Esophagus squamous epithelium (tissue), 5 donors: ENCODE measurements at places on chromosomes 11 and 22.

GRCh38 chr11:94922321-94923003 is 50.9 kb downstream of the CWC15 start:
- no peak for DNase-seq

DNA sequence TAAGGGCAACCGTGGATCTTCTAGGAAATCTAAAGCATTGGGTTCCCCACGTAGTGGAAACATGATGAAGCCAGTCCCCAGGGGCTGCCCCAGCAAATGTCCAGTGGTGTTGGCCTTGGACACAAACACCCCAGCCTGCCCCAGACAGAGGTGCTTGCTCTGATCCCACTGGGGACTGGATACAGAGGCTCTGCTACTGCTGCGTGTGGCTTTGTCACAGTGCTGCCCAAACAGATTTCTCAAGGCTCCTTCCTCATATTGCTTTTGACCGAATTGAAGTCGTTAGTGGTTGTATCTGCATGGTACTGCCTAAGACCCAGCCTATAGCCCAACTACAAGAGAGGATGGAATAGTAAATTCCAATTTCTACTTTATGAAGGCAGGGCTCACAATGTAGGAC is 40.1 kb upstream of the CD44 start:
- no peak for DNase-seq

DNA sequence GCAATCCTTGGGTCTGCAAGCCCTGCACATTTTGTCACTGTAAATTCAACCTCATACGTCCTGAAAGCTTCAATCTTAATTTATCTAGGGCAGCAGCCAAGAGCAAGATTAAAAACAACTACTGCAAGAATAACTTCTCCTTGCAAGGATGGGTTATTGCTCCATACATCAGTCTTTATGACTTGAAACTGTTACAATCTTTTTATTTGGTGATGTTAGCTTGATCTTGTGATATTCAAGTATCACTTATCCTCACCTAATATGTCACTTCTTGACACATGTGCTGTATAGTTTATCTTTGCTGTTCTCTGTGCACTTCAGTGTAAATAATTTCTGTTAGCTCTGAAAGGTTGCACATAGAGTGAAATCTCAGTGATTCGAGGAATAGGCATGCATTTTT is 14.7 kb upstream of the APLP2 start:
- no peak for DNase-seq

DNA sequence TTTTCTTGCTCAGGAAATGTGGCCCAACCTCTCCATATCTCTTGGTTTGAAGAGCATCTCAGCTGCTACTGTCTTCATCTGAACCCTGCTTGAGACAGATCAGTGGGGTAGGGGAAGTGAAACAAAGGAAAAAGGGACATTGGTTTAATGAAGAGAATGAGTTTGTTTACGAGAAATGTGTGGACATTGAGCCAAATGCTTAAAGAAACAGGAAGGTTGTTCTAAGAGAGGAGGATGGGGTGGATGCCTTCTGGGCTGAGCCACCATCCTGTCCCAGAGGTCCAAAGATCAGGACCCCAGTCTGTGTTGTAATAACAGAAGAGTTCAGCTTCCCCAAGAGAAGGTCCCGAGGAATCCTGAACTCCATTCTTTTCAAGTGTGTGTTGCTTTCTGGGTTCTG is 369.7 kb downstream of the INSC start:
- no peak for DNase-seq

DNA sequence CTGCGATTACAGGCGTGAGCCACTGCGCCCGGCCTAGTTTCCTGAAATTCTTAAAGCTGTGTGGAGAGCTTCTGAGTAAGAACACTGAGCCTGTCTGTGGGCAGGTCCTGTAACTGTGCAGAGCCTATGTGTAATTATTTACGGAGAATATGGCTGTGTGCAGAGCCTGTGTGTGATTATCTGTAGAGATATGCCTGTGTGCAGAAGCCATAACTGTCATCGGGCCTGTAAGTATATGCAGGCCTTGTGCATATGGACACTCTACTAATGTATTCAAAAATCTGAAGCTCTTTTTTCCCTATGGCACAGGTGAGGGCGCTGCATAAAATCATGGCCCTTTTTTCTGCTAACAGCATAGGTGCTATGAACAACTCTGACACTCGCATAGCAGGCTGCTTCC is at the start of gene OR52B6:
TSS of gene OR52B6 (plus strand) at position 301 of the 400 bp plus-strand sequence. CDS start at position 301, 0 bp downstream.
- no peak for DNase-seq

DNA sequence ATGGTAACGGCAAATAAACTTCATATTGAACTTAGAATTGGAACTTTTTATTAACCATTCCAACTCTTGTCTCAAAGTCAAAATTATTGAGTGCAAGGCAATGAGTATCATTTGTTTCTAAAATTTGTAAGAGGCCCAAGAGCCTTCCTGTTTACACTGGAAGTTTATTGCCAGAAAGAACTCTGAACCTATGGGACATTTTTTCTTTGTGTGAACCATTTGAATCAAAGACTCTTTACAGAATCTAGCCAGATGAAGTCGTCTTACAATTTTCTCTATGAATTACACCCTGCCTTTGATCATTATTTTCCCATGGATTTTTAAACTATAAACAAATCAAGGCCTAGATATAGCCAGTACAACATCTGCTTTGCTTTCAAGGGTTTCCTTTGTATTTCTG is 2.3 kb upstream of the GUCY1A2 start:
- DNase-seq: no peak

- DNase-seq: no peak
Measured at GRCh38 chr22:25570486-25570885, 6.0 kb downstream of the GRK3 start.

DNA sequence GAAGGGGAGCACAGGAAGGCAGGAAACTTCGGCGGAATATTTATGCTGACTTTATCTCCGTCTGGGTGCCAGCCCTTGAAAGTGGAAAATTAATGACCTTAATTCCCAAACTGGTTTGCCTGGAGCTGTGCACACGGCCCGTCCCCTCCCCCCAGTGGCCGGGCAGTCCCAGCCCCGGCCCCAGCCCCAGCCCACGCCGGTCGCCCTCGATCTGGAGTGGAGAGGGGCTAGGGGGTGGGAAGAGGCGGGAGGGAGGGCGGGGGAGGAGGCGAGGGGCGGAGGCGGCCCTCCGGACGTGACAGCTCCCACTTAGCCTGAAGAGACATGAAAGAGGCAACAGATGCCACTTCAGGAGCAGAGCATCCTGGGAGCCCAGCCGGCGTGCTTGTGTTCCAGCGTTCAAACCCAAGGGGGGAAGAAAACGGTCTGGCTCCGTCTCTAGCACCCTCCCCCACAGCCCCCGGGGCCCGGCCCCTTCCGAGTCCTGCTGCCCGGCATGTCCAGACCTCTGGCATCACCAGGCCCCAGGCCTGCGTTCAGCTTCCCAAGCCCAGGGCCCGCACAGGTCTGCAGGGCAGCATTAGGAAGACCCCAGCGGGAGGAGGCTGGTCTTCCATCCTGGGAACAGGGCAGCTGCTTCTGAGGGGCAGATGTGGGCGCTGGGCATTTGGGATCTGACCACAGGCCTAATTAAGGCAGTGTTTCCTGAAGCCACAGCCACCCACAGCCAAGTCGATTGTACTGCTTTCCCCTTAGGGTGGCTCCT is 20.0 kb upstream of the LMO1 start:
- DNase-seq: no peak

GRCh38 chr11:17519061-17519885 is 24.9 kb downstream of the USH1C start:
- no peak for DNase-seq

DNA sequence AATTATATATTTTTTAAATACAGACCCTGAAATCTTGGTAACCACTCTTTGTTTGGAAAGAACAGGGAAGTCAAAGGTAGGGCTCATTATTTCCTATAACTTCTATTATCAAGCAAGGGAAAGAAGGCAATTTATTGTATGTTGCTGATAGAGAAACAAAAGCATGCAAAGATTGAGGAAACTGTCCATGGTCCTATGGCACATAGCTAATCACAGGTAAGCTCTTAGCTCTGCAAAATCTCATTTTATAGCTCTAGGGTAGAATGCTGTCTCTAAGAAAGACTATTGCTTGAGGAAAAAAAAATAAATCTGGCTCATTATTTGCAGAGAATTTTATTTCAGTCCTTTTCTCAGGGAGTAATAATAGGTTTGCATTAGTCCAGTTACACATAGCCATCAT is 7.4 kb upstream of the GUCY1A2 start:
- no peak for DNase-seq

DNA sequence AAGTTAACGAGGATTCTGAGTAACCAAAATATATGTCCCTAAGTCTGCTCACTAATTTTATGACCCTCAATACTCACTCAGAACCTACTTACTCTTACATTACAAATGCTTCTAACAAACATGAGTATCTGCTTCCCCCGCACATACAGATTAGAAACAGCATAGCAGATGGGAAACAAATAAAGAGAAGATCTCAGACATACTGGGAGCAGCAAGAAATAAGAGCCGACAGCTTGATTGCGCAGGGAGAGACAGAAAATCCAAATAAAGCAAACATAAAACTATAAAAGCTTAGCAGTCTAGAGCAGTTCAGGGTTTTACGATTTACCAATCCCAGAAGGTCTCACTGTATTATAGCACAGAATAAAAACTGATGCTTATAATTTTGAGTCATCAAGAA is 89.1 kb upstream of the DBX1 start:
- no peak for DNase-seq

- DNase-seq: no peak
Measured at GRCh38 chr11:130635937-130636630, 187.6 kb downstream of the ADAMTS15 start.

DNA sequence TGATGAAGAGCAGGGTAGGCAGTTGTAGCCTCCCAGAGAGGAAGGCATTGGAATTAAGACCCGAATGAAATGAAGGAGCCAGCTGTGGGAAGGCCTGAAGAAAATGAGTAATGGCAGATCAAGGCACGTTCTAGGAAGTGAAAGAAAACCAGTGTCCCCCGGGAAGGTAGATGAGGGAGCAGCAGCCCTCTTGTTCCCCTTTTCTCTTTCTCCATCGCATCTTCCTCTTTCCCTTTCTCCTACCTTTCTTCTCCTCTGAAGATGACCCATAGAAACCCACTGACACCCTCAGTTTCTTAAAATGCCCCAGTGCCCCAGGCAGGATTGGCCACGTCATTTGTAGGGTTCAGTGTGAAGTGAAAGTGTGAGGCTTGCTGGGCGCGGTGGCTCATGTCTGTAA is 172.6 kb upstream of the SEZ6L start:
- DNase-seq: no peak

GRCh38 chr11:15097411-15097810 is 17.3 kb upstream of the INSC start:
- DNase-seq: no peak

- no peak for DNase-seq
Measured at GRCh38 chr11:36162883-36163434, 126.3 kb downstream of the COMMD9 start.

DNA sequence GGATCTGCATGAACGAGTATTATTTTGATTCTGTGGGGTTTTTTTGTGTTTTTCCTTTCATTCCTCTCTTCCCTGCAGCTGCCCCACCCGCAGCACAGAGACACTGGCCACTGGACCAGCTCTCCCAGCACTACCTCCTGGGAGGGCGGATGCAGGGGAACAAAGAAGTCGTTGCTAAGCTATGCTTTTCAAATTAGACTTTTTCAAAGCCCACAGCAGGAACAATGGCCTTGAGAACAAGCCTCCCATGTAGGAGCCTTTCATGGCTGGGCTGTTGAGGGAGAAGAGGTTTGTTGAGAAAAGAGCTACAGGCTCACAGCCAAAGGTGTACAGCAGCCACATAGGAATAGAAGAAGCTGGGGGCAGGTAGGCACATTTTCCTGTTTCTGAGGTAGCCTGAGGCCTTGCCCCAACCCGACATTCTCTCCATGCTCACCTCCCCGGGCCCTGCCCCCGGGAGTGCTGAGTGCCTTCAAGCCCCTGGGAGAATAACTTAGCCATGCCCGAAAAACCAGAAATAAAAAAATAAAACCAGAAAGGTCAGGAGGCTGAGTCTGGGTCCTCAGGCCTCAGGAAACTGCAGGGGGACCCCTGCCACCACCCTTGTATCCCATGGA is 20.5 kb upstream of the SYT12 start:
- DNase-seq: no peak

DNA sequence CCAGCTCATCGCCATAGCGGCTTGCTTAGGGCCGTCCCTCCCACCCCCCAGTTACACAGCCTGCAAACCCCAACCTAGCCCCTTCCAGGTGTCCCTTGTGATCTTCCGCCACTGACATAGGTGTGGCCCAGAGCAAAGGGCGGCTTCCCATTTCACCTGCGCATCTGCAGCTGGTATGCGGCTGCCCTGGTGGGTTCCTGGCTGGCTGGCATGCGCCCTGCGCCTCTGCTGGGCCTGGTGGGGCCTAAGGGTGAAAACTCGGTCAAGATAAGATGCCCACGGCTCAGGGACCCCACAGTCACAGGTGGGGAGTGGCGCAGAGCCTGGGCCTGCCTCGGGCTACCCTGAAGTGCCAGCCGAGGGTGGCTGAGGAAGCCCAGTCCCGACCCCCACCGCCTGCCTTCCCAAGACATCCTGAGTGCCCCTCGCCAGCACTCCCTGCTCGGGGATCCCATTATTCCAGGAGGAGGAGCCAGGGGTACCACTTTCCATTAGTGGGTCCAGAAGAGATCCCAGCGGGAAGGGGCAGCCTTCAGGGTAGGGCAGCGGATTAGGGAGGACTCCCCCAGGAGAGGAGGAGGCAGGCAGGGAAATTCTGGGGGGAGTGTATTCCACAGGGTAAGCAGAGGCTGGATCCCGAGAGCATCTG is 36.9 kb upstream of the KCNQ1OT1 start:
- DNase-seq: no peak

DNA sequence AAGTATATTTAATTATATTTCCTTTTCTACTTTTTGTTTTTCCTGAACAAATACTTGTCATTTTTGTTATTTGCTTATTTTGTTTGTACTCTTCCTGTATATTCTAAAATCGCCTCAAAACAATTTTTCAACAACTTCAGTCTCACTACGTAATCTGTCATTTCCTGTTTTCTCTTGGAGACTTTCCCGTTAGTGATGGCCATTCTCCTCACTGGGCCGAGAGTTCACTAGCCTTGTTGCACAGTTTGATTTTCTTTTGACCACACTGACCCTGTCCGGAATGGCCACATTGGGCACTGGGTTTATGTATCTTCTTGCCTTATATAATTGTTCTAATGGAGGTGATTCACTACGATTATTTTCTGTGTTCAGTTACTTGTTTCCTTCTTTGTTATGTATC is 726.1 kb downstream of the FAM181B start:
- DNase-seq: no peak
